Activated CD4-positive, alpha-beta memory T cell treated with anti-CD3 and anti-CD28 coated beads for 36 hours (primary cell): ENCODE measurements at places on chromosomes 16 and 17. TPM values are rescaled to one million over a fixed set of nuclear protein-coding genes. Genes with fewer than 3 reads are reported as not detected.

Gene EFNB3
- total RNA-seq, result not detected

Gene C17orf50
- total RNA-seq, result not detected

Gene ABR
- 54.5 TPM for total RNA-seq

Gene NT5M
- 9.3 TPM for total RNA-seq

Gene ANKRD13B
- total RNA-seq, result 15.1 TPM

Gene COL1A1
- total RNA-seq, result 2.3 TPM

Gene SLC35G6
- total RNA-seq, result not detected

Gene SIAH1
- total RNA-seq, result 13.8 TPM

Gene SLX1B
- 56.5 TPM for total RNA-seq

Gene ABCA10
- 0.38 TPM for total RNA-seq

Gene SLFN12L
- total RNA-seq, result 34.5 TPM

Gene ASGR2
- total RNA-seq, result not detected

Gene SLC39A11
- 14.9 TPM for total RNA-seq

Gene MYCBPAP
- 8.5 TPM for total RNA-seq
